Retina (tissue), 1 donor: ENCODE measurements at places on chromosomes 13 and 19.
A peak's percentile ranks its signal among the peaks of the same experiment; 100 is the strongest.

DNA sequence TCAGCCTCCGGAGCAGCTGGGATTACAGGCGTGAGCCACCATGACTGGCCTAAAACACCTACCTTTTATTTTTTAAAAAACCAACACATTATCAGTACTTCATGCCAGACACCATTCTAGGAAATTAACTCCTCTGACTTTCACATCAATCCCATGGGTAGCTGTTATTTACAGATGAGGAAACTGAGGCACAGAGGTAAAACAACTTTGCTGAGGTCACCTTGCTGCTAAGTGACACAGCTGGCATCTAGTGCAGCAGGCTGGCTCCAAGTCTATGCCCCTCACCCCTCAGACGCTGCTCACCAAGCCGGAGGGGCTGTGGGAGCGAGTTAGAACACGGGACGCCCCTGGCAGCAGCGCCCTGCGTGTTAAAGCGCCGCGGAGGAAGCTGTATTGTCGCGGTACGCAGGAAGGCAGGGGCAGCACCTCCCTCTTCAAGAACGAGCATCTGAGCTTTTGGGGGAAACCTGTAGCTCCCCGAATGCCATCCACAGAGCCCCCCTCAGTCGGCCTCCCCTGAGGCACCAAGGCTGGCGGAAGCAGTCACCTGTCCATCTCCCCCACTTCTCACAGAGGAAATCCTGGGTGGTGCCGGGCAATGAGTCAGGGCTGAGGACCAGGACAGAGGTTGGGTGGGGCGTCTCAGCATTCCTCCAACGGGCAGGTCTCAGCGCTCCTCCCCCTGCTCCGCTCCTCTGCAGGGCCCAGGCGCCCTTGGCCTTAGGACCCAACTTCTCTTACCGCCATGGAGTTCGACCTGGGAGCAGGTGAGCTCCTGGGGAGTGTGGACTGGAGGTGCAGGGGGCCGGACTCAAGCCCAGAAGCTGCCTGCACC lies at the start of gene C19orf33:
Gene C19orf33 (plus strand): TSS at position 735 of the 835 bp plus-strand sequence. CDS start 11 bp downstream, at position 746.
- no peak for DNase-seq

GRCh38 chr13:79468819-79469218 lies 12.1 kb upstream of the NDFIP2 start:
- DNase-seq: no peak

DNA sequence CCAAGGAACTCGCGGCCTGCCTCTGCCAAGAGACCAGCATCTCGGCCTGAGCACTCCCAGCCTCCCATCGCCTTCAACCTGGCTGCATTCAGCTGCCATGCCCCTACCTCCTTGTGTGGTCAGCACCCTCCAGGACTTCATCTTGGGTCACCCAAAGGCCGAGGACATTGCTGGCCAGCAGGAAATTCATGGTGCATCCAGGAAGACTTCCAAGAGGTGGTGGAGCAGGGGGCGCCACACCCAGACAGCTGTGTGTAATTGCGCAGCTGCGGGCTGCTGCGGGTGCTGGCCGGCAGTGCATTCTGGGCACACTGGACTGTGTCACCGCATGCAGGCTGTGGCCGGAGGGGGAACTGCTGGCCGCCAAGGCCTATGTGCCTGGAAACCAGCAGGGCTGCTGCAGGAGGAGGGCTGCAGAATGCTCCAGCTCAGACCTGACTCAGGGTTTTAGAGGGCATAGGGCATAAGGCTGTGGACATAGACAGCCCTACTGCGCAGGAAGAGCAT lies 164.3 kb upstream of the TUBA3C start:
- DNase-seq: no peak

- DNase-seq: peak; percentile 70
These were observed 15.4 kb downstream of the RB1 start for GRCh38 chr13:48318821-48319511.

GRCh38 chr19:49216071-49216470 lies 58.5 kb downstream of the TRPM4 start:
- no peak for DNase-seq

- DNase-seq: no peak
These were observed 13.6 kb downstream of the TNFSF13B start for GRCh38 chr13:108283110-108283509.

DNA sequence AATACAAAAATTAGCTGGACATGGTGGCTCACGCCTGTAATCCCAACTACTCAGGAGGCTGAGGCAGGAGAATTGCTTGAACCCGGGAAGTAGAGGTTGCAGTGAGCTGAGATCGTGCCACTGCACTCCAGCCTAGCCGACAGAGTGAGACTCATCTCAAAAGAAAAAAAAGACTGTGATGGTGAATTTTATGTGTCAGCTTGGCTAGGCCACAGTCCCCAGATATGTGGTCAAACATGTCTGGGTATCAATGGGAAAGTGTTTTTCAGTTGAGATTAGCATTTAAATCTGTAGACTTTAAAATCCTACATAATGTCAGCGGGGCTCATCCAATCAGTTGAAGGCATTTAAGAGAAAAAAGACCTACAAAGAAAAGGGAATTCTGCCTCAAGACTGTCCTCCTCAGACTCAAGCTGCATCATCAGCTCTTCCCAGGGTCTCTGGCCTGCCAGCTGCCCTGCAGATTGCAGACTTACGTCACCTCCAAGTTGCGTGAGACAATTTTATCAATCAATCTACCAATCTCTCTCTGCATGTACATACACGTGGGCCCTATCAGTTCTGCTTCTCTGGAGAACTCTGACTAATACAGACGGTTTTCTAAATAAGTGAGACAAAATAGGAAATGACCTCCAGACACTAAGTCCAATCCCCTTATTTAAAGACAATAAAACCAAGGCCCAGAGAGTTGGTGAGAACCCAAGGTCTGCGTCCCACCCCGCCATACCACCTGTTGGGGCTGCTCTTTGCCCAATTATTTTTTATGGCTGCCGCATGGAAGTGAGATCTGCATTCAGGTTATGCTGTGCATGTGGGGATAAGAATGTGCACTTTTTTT lies 99.2 kb downstream of the ABCC4 start:
- no peak for DNase-seq

DNA sequence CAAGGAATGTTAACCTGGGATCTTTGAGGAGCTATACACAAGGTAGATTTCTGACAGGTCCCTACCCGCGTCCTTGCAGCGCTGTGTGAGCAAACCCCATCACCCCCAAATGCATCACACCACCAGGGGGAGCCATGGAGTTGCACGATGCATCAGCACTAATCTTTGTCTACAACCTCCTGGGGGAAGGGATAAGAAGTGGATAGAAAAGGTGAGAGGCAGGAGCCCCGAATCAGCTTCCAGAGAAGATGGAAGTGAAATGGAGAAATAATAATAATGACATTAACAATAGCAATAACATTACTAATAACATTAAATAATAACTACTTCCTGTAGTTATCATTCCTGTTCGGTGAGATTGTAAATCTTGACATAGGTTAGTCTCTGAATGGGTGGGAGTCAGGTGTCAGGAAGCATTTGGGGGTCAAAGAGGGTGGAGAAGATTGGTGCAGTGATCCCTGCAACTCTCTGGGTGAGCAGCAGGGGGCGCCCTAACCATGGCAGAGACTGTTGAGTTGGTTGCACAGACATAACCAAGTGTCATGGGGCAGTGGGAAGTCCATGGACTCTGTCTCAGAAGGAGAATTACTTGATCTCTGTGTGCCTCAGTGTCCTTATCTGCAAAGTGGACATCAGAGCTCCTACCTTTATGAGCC lies 16.5 kb downstream of the SIGLEC7 start:
- DNase-seq: peak; percentile 39

- no peak for DNase-seq
These were observed 71.3 kb downstream of the CEBPG start for GRCh38 chr19:33444562-33445441.

- no peak for DNase-seq
These were observed 119.5 kb downstream of the TUBA3C start for GRCh38 chr13:19062019-19062646.

GRCh38 chr13:111940892-111941291 lies 126.1 kb upstream of the SOX1 start:
- DNase-seq: no peak

DNA sequence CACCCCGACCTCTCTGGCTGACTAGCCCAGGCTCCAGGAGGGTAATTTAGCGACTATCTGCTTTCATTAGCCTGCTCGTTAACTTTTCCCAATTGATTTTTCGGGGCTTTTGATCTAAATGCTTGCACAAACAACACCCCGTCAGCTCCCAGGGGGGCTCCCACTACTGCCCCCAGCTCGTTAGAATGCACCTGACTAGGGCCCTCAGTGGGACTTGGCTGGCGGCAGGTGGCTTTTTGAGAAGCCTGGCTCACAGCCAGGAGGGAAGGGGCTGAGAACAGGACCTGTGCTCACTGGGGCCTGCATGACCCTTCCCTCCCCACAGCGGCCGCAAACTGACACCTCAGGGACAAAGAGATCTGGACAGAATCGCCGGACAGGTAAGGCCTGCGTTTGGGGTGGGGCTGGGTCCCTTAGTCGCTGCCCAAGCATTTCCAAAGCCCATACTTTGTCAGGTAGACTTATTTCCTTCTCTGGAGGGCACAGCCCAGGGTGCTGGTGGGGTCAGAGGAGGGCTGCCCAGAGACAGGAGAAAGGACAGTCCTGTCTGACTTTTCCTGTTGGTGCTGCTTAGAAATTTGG lies 7.6 kb upstream of the CD79A start:
- DNase-seq: no peak

- DNase-seq: no peak
These were observed 126.2 kb downstream of the LMO7 start for GRCh38 chr13:75762076-75762937.

GRCh38 chr13:27967736-27968315 lies 1.3 kb downstream of the CDX2 start:
- no peak for DNase-seq

- no peak for DNase-seq
These were observed 125.2 kb upstream of the SPACA7 start for GRCh38 chr13:112250788-112251445.
